ENCODE measurements at places on chromosomes 11 and 22.

- no peak for DNase-seq
Measured at GRCh38 chr22:42747701-42748513, 27.2 kb upstream of the A4GALT start.

DNA sequence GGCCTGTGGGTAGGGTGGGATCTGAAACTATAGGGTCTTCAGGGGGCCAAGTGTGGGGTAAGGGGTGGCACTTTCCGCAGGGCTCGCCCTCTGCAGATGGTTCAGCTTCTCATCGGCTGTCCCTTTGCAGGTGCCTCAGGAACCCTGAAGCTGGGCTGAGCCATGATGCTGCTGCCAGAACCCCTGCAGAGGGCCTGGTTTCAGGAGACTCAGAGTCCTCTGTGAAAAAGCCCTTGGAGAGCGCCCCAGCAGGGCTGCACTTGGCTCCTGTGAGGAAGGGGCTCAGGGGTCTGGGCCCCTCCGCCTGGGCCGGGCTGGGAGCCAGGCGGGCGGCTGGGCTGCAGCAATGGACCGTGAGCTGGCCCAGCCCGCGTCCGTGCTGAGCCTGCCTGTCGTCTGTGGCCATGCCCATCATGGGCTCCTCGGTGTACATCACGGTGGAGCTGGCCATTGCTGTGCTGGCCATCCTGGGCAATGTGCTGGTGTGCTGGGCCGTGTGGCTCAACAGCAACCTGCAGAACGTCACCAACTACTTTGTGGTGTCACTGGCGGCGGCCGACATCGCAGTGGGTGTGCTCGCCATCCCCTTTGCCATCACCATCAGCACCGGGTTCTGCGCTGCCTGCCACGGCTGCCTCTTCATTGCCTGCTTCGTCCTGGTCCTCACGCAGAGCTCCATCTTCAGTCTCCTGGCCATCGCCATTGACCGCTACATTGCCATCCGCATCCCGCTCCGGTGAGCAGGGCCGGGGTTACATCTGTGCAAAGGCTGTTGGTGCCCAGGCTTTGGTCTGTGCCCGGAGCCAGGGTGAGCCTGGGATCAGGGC lies 5.8 kb downstream of the ADORA2A start:
- no peak for DNase-seq

GRCh38 chr11:27347359-27348339 lies 15.4 kb downstream of the CCDC34 start:
- no peak for DNase-seq

GRCh38 chr11:134517115-134517514 lies 105.1 kb upstream of the B3GAT1 start:
- DNase-seq = no peak

- DNase-seq = no peak
Measured at GRCh38 chr11:69640260-69640994, 529 bp upstream of the CCND1 start.

DNA sequence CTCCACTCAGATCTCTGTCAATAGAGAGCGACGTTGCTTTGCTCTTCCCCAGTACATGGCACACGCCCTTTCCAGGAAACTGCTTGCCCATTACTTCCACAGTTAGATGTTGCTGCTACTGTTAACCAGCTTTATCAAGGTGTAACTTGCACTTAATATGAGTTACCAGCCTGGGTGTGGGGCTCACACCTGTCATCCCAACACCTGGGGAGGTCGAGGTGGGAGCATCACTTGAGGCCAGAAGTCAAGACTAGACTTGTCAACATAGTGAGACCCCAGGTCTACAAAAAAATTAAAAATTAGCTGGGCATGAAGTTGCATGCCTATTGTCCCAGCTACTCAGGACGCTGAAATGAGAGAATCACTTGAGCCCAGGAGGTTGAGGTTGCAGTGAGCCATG lies 177.1 kb upstream of the B3GAT1 start:
- DNase-seq = no peak
